Type B pancreatic cell (in vitro differentiated cells): ENCODE measurements at places on chromosomes 4 and X.
A peak's percentile ranks its signal among the peaks of the same experiment; 100 is the strongest.

- DNase-seq: no peak
Measured at GRCh38 chr4:168860827-168861226, 149.2 kb downstream of the CBR4 start.

- DNase-seq: no peak
Measured at GRCh38 chr4:6925357-6925836, 15.8 kb downstream of the TBC1D14 start.

DNA sequence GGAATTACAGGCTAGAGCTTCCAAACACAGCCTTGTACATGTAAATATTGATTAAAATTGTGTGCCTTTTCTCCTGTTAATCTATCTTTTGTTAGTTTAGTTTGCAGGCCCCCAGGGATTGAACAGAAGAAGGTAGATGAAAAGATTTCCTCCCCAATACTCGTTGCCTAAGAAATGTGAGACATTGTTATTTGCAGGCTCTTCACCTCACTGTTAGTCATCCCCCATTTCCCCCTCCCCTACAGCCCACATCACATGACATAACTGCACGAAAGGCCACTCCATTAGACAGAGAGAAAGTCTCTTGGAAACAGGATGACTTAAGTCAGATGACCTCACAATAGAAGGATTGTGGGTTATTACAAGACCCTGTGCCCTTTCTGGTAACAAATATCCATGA is 13.3 kb upstream of the MID1 start:
- no peak for DNase-seq

DNA sequence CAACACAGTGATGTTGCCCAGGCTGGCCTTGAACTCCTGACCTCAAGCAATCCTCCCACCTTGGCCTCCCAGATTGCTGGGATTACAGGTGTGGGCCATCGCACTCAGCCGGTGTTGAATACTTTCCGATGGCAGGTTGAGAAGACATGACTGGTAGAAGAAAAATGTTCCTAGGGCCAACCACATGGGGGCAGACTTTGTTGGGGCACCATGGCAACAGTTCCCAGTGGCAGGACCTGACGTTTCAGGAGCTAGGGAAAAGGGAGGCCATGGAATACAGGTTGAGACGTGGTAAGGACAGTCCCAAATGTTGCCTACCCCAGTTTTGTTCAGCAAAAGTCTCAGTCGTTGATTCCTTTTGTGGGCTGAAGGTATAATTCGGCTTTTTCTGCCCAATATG is 134.6 kb downstream of the ASMT start:
- DNase-seq: no peak

- DNase-seq: no peak
Measured at GRCh38 chrX:39336671-39337311, 535.5 kb downstream of the MID1IP1 start.

GRCh38 chr4:84496706-84497503 is 2.2 kb downstream of the NKX6-1 start:
- DNase-seq: peak; percentile 72

DNA sequence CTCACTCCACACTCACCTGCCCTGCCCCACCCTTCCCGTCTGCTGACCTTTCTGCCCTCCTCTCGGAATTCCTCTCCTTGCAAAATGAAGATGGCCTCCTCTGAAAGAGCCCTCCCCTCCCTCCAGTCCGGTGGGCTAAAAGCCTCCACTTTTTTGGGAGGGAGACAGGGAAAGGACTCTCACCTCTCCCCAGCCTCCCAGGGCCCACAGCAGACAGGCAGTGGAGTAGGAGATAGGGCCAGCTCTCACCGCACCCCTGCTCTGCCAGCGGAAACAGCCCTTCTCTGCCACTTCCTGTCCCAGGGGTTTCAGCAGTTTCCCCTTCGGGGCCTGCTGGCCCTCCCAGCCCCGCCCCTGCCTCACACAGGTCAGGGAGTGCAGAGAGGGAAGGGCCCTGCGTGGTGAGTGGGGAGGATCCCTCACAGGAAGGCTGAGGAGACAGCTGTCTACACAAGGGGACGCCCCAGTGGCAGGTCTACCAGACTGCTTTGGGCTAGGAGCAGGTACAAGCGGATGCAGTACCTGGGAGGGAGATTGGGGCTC is 18.2 kb downstream of the ELF4 start:
- DNase-seq: no peak

DNA sequence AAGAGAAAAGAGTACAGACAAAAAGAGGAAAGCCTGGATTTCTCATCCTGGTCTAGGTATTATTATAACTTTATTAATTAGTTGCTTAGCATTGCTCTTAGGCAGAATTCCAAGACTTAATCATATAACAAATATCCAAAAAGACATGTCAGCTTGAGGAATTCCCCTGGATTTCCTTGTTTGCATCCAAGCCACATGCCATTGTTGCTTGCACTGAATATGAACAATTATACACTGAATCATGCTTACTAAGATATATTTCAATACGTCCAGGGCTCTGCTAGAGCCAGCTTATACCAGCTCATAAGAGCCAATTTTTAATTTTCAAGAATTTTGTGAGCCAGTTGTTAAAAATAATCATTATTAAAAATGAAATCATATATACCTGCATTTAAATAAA is 5.5 kb upstream of the TLR10 start:
- DNase-seq: no peak

GRCh38 chr4:147899512-147899911 is 167.6 kb downstream of the ARHGAP10 start:
- DNase-seq: no peak

DNA sequence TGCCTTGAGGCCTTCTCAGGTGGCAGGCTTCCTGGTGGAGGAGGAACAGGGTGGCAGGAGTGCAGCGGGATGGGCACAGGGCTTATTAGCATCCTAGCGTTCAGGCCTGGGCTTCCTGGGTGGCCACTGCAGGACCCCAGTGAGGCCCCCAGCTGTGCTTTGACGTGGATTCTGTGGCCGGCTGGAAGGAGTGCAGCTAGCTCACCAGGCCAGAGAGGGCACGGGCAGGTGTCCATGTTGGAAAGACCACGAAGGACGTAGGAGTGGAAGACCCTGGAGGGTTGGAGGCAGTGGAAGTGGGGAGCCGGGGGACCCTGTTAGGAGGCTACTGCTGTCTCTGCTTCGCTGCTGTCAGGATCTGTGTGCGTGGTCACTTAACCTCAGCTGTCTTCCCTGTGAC is 13.3 kb upstream of the TADA2B start:
- no peak for DNase-seq

DNA sequence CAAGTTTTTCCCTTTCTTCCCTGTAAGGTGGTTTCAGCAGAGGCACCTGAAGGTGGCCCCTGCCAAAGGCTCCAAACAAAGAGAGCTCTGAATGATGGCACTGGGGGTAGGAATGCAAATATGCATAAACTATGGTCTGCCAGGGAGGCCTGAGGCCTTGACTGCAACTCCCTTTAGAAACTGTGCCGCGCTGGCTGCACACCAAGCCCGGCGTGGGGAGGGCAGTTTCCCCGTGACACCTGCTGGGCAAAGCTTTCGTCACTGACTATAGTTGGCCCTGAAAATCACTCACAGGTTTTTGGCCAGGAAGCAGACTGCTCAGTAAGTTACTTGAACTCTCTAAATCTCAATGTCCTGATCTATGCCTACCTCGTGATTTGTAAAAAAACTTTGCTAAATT is 97.8 kb upstream of the ATOH1 start:
- DNase-seq: no peak

- DNase-seq: no peak
Measured at GRCh38 chrX:72641611-72642010, 69.0 kb upstream of the HDAC8 start.

DNA sequence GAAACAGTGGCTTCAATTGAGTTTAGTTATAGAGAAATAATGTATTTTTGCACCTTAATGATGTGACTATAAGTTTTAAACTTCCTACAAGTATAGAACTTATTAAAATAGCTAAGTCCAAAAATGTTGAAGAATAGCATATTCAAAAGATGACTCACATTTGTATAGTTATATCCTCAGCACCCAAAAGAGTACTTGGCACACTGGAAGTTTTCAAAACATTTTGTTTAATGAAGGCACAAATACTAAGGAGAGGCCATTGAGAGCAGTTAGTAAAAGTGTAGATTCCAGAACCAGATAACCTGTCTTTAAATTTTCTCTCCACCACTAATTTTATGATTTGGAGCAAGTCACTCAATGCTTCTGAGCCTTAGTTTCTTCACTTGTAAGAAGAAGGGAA is 226.9 kb upstream of the MID1 start:
- DNase-seq: no peak

- no peak for DNase-seq
Measured at GRCh38 chr4:17283832-17284231, 228.1 kb downstream of the QDPR start.

- DNase-seq: no peak
Measured at GRCh38 chr4:120435179-120435578, 368.5 kb upstream of the MAD2L1 start.

GRCh38 chr4:168039593-168039992 is 52.7 kb upstream of the ANXA10 start:
- no peak for DNase-seq

DNA sequence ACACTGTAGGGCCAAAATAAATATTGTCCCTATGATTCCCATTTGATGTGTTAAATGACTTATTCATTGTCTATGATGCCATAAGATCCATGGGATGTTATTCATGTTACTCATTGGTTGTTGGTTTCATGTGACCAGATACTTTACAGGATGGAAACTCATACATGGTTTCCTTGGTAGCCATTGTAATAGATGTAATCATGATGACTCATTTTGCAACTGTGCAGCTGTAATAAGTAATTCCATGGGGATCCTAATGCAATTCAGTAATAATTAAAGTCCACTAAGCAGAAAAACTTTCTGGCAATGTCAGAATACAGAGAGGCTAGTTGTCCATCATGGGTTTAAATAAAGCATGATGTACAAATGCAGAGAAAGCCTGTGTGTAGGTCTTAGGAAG is 389.7 kb upstream of the NR3C2 start:
- no peak for DNase-seq

DNA sequence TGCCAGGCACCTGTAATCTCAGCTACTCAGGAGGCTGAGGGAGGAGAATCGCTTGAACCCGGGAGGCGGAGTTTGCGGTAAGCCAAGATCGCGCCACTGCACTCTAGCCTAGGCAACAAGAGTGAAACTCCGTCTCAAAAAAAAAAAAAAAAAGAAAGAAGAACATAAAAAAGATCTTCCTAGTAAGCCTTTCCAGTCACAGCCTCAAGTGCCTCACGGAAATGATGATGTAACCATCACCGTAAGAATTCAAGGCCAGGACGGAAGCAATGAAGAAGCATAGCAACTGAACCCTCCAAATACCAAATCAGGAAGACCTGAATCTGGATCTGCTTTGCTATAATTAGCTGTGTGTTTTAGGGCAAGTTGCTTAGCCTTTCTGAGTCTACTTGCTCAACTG is 28.8 kb downstream of the RBM47 start:
- DNase-seq: no peak

DNA sequence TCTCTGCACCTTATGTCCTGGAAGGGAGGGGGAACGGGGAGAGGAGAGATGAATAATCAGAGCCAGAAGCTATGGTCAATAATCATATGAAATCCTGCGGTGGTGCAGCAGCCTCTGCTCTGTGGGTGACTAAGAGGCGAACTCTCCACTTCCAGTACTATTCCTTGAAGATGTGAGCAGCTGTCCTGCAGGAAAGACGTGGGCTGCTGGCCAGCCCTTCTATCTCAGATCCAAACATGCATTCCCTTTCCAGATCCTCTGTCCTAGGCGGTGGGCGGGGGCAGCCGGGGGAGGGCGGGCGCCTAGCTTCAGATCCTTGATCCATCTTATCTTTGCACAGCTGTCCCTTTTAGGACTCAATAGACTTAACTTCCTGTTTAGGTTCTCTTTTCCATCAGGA is 34.5 kb downstream of the SPINK2 start:
- no peak for DNase-seq

DNA sequence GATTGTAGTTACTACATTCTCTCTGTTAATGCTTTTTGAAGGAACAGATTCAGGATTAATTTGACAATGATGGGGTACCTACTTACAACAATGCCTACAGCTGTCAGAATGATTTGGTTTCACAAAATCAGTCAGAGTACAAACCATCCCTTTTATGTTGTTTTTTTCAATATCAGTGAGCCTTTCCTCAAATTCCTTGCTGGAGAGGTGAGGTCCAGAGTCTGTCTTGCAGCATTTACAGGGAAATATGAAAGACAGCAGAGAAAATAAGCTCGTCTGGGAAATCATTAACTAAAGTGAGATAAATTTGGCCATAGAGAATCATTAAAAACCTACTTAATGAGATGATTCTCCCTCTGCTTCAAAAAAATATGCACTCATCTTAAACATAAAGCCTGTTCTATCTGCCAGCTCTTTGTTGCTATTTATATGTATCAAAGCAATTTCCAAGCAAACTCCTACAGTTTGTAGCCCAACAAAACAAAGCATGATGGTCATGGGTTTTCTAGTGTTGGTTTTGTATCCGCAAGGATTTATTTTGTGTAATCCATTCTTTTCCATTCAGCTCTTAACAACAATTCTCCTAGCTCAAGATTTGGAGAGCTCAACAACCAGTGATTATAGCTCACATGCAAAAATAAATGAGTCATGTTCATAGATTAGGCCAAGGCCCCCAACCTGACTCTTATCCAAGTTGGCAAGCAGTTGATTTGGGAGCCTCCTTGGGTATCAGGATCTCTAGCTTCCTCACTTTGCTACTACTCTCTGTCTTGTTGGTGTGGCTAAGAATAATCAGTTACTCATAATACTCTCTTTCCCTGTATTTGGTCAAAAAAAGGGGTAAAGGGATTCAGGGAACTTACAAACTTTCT is 222.6 kb downstream of the ENOX2 start:
- no peak for DNase-seq

DNA sequence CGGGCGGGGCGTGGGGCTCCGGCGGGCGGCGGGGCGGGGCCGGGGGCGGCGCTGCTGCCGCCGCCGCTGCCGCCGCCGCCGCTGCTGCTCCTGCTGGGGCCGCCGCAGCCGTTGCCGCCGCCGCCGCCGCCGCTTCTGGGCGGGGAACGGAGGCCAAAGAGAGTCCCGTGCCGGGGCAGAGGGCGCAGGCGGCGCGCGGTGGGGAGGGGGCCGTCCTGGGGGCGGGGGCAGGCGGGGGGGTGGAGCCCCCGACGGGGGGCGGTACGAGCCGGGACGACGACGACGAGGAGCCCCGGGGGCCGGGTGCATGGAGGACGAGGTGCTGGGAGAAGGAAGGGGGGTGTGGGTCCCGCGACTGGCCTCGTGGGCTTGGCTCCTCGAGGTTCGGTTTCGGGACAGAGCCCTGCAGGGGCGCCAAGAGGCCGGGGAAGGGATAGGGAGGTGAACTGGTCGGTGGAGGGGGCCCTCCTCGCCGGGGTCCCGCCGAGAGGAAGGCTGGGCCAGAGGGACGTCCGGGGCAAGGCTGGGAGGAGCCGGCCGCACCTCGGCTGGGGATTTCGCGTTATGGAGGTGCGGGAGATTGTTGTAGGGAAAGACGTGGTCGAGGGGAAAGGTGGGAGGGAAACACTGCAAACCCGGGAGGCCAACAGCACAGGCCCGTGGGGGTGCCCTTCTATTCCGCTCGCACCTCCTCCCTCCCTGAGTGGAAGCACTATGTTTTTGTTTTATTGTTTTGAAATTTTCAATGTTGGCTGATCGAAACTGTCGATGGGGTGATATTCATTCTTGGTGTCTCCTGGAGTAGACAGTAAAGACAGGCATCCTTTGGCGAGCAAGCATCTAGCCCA is 1.9 kb downstream of the BCORL1 start:
- peak; percentile 71 for DNase-seq
